Stimulated activated CD4-positive, alpha-beta T cell treated with anti-CD3 and anti-CD28 coated beads, Interleukin-4, amount 100 ng/mL, for 4 hours (primary cell): ENCODE measurements at places on chromosomes 2 and 18.

GRCh38 chr2:240782221-240782885, 37.7 kb downstream of the KIF1A start:
- no peak for DNase-seq

- no peak for DNase-seq
These were observed 25.4 kb downstream of the PDCL3 start for GRCh38 chr2:100588071-100588786.

- peak; percentile 60 for DNase-seq
These were observed at the start of gene SP100 for GRCh38 chr2:230416061-230416721. Gene SP100, plus strand, starts transcription at chr2:230416201. Its CDS starts 96 bp downstream, at chr2:230416297.

GRCh38 chr2:12684471-12684936, 32.2 kb upstream of the TRIB2 start:
- no peak for DNase-seq

GRCh38 chr18:53142005-53142404, 802.0 kb downstream of the DCC start:
- no peak for DNase-seq

DNA sequence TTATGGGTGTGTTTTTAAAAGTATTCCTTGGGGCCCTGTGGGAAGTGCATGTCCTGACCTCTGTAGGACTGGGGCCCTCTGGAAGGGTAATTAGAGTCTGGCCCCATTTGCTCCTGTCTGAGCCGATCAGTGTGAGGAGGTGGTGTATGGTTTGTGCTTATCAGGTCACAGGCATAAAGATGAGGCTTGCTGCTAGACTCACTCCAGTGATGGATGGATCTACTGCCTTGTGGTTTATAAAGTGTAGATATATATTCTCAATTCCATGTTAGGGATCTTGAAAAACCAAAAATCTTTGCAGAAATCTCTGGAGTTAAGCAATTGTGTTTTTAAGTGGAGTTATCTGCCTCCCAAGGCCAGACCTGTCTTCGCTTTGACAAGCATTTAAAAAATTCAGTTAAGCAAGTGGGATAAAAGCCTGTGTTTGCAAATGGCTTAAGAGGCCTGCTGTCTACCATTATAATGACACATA, 182.4 kb downstream of the PTPRM start:
- no peak for DNase-seq

DNA sequence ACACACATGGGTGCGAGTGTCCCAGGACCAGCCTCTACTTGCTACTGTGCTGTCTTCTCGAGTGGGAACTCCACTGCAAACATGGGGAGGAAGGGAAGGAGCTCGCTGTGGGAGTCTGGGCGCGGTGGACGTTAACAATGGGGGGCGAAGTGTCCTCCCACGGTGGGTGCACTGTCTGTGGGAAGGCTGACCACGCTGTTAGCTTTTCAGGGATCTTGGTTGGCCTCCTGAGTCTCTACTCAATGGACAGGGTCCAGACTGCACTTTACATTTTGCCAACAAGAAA, 146.7 kb downstream of the MBP start:
- DNase-seq: no peak

DNA sequence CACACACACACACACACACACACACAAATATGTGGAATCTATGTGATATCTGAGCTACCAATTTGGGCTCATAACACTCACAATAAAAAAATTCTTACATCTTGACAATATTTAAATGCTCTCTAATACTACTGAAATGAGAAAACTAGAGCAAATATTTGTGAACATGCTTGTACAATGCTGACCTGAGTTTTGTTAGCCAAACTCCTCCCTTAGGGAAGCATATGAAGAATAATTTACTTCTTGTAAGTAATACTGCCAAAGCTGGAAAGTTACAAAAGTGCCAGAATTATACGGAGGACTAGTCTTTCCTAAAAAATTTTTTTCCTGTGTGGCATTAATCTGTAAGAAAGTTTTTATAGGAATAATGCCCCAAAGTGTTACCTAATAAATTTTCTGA, 18.5 kb downstream of the MBD2 start:
- DNase-seq: no peak

GRCh38 chr18:79919089-79919488, 32.4 kb downstream of the SLC66A2 start:
- no peak for DNase-seq

DNA sequence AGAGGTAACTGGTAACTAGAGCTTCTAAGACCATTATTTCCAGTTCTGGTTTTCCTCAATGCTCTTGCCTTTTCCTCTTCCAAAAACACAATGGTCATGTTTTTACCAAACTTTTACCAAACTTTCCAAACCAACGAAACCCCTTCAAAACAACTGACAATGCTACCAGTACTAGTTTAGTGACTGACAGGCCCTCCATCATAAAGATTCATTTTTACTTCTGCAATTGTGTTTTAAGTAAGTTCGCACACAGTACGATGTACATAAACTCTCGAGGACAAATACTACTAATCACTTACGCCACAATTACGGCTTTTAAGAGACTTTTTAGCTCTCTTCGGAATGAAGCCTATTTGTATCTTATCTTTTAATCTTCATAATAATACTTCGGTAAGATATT, 900 bp downstream of the C18orf32 start:
- DNase-seq: no peak

GRCh38 chr18:6414723-6415417, at the start of gene L3MBTL4:
Gene L3MBTL4, minus strand, starts transcription at chr18:6414911. Its CDS starts 103,286 bp downstream, at chr18:6311625.
- no peak for DNase-seq
